Glutamatergic neuron (in vitro differentiated cells): ENCODE measurements at places on chromosomes 7 and 10. TPM values are rescaled to one million over a fixed set of nuclear protein-coding genes. Genes with fewer than 3 reads are reported as not detected.

PROSER2 gene
- not detected for total RNA-seq

AGAP3 gene
- total RNA-seq, result 406 TPM

TRIM50 gene
- not detected for total RNA-seq

HERC4 gene
- total RNA-seq, result 39.5 TPM

OPN4 gene
- not detected for total RNA-seq

FKBP6 gene
- not detected for total RNA-seq

SCART1 gene
- 3.8 TPM for total RNA-seq

FANK1 gene
- total RNA-seq, result 0.59 TPM

ANKRD61 gene
- total RNA-seq, result not detected

POU6F2 gene
- total RNA-seq, result 34.7 TPM

TMEM140 gene
- not detected for total RNA-seq

GIMAP6 gene
- total RNA-seq, result not detected

HABP2 gene
- total RNA-seq, result not detected

TAS2R3 gene
- 1.6 TPM for total RNA-seq

COL26A1 gene
- total RNA-seq, result 66.2 TPM

PRRT4 gene
- not detected for total RNA-seq

FAM25G gene
- total RNA-seq, result not detected

LIPK gene
- not detected for total RNA-seq

EGR2 gene
- 0.37 TPM for total RNA-seq

LIPN gene
- total RNA-seq, result not detected

ATOH7 gene
- 0.86 TPM for total RNA-seq

LGI1 gene
- total RNA-seq, result 174 TPM

MAT1A gene
- total RNA-seq, result not detected

PAPOLB gene
- 1.2 TPM for total RNA-seq

VSTM4 gene
- total RNA-seq, result 2.0 TPM
